Mesothelial cell of epicardium (in vitro differentiated cells): ENCODE measurements at places on chromosomes 11 and 22. TPM values are rescaled to one million over a fixed set of nuclear protein-coding genes. Genes with fewer than 3 reads are reported as not detected.

DNA sequence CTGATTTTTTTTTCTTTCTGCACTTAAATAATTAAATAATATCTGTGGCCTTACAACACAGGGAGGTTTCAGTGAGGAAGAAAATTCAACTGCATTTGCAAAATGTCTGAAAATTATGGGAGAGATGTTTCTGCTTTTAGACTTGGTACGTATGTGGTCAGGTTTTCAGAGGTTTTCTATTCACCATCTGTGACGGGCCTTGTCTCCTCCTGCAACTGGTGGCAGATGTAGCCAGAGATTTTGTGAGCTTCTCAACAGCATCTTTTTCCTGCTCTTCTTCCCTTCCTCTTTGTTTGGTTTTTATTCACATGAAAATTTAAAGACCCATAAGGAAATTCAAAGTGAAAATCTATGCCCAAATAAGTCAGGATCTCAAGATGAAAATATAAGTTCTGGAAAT lies 38.3 kb downstream of the ZBTB16 start:
- DNase-seq, result no peak

DNA sequence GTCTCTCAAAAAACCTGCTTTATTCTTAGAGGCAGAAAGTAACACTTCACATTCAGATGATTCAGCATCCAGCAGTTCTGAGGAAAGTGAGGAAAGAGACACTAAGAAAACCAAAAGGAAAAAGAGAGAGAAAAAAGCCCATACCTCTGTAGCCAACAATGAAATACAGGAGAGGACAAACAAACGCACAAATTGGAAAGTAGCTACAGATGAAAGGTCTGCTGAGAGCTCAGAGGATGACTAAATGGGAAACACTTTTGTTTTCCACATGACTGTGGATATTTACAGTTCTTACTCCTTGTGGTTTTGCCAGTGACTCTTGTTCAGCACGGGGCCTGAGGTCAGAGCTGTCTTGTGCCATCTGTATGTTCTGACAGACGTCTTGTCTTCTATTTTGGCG lies 3.8 kb downstream of the TIMM8B start:
- DNase-seq, result no peak

GRCh38 chr22:20199906-20200305 lies 49.1 kb upstream of the CCDC188 start:
- DNase-seq, result no peak

DNA sequence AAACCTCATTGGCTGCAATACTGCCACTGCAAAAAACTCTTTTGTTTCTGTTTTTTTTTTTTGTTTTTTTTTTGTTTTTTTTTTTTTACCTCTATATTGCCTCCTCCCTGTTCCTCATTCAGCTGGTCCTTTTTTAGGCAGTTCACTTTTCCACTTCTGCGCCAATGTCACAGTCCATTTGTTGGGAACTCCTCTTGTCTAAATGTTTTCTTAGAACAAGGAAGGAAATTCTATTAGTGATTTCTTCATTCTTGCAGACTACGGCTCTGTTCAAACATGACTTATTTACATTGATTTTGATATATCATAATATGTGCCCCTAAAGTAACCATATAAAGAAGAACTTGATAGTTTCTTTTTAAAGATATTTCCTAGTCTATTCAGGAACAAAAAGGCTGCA lies 2.9 kb downstream of the FAM118B start:
- DNase-seq, result no peak

GRCh38 chr11:8699903-8700302 lies 17.3 kb downstream of the RPL27A start:
- DNase-seq, result no peak

Gene CD3E
- not detected in 3 replicates for total RNA-seq

- peak; percentile 27 for DNase-seq
These were observed 51.1 kb downstream of the CHRDL2 start for GRCh38 chr11:74680035-74680671.

- DNase-seq, result no peak
These were observed 69.9 kb upstream of the SHANK2 start for GRCh38 chr11:71322192-71322735.

GRCh38 chr22:33476716-33477115 lies 418.5 kb upstream of the SYN3 start:
- no peak for DNase-seq

Gene KRTAP5-8
- total RNA-seq, result 0.18 to 0.73 TPM (median 0.25 TPM) in 3 replicates

DNA sequence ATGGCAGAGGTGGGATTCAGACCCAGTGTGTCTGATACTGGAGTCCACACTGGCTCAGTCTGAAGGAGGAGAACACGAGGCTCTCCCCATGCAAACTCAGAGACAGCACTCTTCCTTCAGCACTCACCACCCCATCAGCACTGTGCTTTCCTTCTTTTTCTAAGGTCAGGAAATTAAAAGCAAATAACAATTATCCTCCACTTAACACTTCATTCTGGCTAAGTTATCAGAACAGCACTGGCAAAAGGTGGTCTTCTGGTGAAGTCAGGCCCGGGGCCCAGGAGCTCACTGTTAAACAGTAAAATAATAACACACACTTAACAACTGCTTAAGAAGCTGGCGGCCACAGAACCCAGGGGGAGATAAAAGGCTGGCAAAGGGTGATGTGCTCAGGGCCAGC lies 107.1 kb downstream of the NAT10 start:
- DNase-seq, result no peak

Gene FAU
- 710 to 765 TPM (median 760 TPM) in 3 replicates for total RNA-seq
